GM04504 (cell line): ENCODE measurements at places on chromosomes 1 and 21.
A peak's percentile ranks its signal among the peaks of the same experiment; 100 is the strongest.

DNA sequence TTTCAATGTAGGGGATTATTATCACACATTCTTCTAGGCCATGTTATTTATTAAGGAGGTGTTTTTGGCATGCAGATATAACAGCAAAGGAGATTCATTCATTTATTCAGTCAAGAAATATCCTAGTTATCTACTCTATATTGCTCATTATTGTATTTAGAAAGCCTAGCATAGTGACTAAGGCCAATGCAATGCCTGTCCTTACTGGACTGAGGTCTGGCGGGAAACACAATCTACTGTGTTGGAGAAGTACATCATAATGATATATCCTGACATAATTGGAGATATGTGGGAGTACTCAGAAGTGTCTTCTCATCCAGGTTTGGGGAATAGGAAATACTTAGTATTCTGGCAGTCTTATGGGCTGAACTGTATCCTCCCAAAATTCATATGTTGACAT lies 421.5 kb upstream of the USP24 start:
- no peak for DNase-seq

GRCh38 chr1:222038971-222039370 lies 297.1 kb upstream of the DUSP10 start:
- no peak for DNase-seq

DNA sequence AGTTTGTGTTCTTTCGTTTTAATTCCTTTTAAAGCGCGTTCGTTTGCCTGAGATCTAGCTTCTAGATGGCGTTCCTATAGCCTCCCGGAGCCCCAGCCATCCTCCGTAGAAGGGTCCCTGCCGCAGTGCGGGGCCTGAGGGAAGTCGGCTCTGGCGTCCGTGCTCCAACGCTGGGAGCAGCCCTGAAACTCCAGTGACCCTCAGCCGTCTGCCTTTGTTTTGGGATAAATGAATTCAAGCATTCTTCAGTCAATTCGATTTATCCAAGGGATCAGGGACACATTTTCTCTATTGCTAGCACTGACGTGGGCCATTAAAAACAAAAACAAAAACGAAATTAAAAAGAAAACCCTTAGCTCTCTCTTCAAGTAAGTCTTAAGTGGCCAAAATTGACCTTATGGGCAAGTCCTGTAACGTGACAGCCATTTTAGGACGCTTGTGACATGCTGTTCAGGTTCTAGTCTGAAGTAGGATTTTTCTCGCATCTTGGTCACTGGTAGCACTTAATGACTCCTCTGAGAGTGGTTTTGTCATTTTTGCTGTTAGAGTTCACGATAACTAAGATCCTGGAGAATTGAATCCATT lies 742 bp upstream of the HSPA13 start:
- DNase-seq: peak; percentile 7

DNA sequence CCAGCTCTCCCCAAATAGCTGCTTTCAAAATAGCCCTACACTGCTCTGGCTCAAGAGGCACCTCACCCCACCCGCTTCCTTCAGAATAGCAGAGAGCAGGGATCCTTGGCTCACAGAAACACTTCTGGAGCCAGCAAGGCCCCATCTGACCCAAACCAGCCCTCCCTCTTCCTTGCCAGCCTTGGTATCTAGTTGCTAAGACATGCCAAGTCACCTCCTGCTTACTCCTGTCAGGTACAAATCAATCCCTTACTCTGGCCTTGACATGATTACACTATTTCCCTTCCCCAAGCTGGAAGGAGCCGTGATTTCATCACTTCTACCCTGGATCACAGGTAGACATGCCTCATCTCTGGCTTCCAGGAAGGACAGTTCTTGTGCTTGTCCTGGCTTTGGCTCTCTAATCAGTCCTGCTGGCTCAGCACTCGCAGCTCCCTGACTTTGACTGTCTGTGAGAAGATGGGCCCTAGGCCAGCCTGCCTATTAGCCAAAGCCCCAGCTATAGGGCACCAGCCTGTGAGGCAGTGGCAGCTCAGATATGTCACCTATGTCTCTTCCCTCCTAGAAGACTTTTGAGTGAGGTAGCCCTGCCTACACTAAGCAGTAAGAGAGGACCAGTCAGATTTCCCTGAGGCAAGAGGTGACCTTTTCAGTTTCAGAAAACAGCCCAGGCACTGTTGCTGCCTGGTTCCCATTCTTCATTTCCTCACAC lies 8.9 kb upstream of the MUTYH start:
- no peak for DNase-seq

DNA sequence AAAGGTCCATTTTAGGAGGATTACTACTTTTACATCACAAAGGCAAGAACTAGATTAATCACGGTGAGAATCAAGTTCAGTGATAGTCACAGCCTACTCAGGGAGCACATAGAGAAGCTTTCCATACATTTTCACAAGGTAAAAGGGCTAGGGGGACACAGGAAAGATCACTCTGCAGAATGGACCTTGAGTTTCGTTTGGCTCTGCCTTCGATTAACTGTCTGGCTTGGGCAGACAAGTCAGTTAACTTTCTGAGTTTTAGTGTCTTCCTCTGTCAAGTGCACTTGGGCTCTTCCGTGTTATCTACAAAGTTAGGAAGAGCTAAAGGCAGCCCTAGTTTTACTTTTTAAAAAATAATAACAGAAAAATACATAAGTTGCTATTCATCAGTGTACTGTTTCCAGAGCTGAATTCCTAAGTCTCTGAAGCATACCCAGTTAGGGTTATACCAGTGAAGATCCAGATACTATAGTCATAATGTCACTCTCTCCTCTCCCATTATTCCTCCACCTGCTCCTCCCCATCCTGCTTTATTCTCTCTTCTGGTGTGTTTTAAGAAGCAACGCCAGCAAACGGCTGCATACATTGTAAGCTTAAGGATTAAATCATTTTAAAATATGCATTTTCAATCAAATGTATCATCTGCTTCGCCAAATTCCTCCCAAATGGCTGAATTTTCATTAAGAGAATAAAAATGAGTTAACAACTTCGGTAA lies 1.7 kb downstream of the CEP170 start:
- DNase-seq: no peak

- DNase-seq: no peak
These were observed 10.3 kb downstream of the ACTRT2 start for GRCh38 chr1:3031401-3032221.
